Right renal cortex interstitium (tissue), 3 donors: ENCODE measurements at places on chromosomes 3 and 15.

DNA sequence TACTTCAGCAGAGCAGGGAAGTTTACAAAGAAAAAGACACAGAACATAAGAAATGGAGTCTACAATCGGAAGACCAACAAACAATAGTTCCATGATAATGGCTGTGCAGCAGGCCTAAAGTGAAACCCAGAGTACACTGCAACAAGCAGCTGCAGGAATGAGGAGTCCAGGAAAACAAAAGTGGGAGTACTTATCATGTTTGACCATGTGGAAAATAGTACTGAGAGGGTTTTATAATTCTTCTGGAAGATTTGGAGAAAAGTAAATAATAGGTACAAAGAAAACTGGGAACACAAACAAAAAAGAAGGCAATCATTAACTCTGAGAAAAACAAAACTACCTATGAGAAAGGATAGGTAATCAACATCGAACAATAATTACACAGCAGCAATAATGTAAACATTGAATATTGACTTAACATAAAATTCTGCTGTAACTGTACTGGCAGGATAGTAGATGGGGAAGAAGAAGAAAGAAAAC lies 87.5 kb downstream of the NEK10 start:
- DNase-seq: no peak

DNA sequence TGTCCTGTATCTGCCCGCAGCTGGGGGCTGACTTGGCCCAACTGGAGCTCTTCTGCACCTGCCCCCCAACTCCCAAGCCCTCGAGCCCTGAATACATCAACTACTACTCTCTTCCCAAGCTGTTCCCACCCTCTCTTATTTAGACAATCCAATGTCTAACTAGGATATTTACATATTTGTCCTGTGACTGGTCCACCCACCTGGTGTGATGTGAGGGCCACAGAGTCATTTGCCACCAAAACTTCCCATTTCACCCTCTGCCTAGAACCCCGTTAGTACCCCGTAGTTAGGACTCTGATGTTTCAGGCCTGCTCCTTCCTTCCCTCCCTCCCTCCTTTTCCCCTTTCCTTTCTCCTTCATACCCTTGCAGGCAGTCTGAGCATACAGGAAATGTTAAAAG lies 6.4 kb downstream of the CPLX3 start:
- DNase-seq: no peak

DNA sequence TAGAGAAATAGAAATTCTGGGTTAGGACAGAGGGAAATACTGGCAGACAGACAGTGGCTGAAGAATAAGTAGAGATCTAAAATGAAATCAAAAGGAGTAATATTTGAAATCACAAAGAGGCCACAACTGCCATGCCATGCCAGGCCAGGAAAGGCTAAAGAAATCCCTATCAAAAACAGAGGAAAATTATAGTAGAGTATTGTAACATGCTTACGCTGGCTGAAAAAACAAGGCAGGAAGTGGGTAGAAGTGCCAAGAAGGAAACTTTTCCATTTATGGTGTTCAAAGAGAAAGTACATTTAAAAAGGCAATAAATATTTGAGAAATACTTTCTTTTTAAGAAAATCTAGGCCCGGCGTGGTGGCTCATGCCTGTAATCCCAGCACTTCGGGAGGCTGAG lies 415.7 kb downstream of the PLCL2 start:
- DNase-seq: no peak

DNA sequence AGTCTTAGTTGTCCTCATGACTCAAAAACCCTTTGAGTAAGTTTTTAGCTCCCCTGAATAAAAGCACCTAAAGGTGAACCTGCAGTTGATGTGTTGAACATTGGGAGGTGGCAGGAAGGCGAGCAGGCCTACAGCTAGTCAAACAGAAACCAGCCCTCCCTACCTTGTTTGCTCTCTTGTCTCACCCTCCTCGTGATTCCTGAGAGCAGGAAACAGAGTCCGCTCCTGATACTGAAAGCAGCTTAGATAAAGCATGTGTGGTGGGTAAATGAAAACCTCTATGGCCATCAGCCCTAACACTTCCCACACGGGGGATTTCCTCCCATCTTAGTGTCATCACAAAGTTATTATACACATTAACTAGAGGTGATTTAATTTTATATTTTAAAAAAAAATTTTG lies 21.8 kb upstream of the CLDN18 start:
- no peak for DNase-seq

DNA sequence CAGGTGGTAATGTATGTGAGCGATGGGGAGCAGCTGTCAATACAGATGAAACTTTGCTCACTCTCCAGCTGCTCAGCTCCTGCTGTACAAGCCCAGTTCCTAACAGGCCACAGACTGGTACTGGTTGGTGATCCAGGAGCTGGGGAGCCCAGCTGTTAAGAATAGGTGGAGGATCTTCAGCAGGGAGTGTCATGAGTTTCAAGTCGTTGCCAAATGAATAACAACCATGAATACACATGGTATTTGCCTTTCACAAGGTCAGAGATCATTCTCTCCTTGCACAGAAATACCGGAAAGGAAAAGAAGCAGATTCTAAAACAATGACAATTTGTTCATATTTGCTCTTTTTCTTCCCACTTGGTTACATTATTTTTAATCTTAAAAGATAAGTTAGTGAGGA lies 5.1 kb downstream of the PLSCR1 start:
- DNase-seq: no peak

DNA sequence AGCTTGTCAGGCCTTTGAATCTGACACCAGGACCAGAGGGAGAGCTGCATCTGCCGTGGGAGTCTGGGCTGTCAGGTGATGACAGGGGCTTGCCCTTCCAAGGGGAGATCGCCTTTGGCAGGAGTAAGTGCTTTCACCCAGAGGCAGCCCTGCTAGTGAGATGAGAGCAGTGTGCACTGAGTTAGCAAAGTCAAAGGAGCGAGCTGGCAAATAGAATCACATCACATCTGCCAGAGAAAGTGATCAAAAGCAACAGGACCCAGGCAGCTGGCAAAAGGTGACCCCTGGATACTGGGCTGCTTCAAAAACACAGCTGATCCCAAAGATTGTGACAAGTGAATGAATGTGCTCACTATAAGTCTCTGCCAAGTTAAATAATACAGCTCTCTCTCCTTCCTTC lies 36.1 kb upstream of the PYDC2 start:
- no peak for DNase-seq

DNA sequence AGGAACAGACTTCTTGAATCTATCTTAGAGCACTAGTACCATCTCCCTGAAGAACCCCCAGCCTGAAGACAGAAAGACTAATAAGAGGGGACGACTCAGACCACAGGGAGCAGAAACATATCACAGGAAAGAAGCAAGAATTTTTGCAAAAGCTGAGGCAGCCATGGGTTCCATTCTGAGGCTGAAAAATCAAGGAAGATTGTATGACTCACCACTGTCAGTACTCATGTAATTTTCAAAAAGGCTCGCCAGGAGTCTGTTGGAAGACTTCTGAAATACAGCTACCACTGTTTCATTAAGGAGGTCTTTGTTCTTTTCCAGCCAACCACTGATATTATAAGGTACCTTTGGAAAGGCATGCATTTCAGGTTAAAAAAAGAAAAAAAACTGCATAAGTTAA lies 47.5 kb downstream of the MYH15 start:
- DNase-seq: no peak

- no peak for DNase-seq
These were observed 258.7 kb downstream of the SLCO3A1 start for GRCh38 chr15:92112180-92112579.

DNA sequence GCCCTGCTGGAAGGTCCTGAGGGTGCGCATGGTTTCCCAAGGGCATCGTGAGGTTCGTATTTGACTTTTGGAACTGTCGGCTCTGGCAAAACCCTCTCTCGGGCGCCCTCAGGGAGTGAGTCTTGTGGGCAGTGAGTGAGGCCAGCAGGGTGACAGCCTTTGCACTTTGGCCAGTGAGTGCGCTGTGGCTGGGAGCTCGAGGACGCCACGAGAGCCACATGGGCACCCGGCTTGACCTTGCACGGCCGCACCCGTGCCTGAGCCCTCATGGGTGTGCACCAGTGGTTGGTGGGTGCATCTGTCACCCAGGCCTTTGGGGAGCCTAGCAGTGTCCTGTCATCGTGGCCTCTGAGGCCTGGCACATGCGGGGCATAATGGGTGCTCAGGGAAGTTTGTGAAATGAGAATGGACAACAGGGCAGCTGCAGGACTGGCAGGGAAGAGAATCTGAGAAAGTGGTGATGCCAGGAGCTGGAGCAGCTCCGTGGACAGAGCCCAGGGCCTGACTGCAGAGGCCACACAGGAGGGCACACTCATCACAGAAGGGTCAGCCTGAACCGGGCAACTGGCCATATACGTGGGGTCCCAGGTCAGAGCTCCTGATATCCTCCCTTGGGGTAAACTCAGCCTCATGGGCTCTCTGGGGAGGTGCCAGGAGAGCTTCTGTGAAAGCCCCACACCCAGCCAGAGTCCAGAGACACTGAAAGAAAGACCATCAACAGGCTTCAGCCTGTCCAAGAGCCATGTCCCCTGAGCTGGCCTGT lies 30.4 kb upstream of the SNRPA1 start:
- DNase-seq: no peak

DNA sequence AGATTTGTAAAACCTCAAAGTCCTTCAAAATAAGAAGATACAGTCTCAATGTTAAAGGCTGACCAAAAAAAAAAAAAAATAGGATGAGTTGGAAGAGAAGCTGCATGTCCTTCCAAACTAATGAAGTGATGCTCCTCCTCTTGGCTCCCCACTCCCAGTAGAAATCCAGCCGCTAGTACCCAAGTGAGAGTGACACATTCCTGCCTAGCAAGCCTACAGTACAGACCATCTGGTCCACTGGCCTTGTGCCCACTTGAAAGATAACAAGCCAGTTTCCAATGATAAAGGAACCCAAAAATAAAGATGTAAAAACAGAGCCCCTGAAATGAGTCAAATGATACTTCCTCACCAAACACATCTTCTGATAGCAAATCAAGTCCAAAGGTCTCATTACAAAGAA lies 258.7 kb upstream of the NSMCE3 start:
- DNase-seq: no peak

DNA sequence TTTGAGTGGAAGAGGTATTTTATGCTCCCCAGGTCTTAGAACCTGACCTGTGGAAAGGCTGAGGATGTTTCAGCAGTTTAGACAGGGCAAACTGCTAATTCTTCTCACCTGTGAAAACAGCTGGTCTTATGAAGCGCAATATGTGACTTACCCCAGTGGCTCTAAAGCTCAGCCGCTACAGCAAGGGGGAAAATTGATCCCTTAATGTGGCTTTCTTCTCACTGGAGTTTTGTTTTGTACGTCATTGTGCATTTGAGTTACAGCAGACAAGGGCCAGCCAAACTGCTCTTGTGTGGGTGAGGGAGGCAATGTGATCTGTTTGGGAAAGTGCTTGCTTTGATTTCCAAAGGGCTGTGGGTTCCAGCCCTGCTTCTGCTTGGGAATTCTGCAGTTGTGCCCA lies 293.4 kb upstream of the LRRFIP2 start:
- no peak for DNase-seq

- DNase-seq: no peak
These were observed 110.2 kb upstream of the EPHA3 start for GRCh38 chr3:88997260-88997659.

DNA sequence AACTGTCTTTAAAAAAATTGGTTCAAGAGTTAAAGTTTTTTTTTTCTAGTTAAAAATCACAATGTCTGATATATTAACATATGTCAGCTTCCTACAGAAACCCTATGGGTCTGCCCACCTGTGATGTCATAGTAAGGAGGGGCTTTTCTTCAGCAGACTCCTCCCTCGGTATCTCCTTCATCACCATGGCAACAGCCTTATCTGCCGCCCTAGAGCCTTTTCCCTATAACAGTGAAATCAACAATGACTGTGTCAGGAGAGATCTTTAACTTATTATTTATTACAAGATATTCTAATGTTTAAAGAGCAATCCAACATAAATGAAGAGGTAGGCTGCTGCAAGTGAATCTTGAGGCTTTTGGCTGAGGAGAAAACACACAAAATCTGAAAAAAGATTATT lies 138.7 kb downstream of the PEX5L start:
- no peak for DNase-seq

DNA sequence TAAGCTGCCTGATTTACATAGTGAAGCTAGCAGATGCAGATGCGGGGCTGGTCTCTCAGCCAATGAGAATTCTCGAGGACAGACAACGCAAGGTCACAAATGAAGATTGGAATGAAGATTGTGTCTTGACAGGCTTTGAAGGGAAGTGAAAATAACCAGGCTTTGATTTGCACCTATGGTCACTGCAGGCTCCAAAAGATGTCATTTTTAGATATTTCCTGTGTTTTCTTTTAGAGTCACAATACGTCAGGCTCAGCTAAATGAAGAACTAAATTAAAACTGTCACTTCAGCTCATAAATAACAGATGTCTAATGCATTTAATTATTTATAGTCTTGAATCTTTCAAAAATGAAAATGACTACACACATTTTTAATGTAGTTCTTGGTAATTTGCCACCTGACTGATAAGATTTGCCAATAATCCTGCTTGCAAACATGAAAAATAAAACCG lies 99.5 kb downstream of the SQOR start:
- no peak for DNase-seq

- DNase-seq: no peak
These were observed 86.7 kb downstream of the THBS1 start for GRCh38 chr15:39667382-39668127.

DNA sequence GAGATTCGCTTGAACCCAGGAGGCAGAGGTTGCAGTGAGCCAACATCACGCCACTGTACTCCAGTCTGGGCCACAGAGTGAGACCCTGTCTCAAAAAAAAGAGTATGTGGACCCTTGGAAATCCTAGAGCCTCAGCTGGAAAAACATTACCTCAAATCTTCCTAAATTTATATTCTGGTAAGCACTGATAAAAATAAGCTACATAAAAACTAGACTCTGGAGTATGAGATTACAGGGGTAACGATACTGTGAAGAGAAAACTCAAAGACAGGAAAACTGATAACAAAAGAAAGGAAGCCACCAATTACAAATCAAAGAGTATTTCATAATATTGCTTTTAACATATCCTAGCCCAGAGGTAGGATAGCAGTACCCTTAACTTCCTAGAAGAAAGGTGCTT lies 30.3 kb downstream of the SETD2 start:
- DNase-seq: no peak

GRCh38 chr3:9590282-9590791 lies 36.7 kb upstream of the LHFPL4 start:
- DNase-seq: no peak

- no peak for DNase-seq
These were observed 32.2 kb upstream of the SGO1 start for GRCh38 chr3:20218215-20218614.
